ENCODE measurements at places on chromosomes 12 and 14.

DNA sequence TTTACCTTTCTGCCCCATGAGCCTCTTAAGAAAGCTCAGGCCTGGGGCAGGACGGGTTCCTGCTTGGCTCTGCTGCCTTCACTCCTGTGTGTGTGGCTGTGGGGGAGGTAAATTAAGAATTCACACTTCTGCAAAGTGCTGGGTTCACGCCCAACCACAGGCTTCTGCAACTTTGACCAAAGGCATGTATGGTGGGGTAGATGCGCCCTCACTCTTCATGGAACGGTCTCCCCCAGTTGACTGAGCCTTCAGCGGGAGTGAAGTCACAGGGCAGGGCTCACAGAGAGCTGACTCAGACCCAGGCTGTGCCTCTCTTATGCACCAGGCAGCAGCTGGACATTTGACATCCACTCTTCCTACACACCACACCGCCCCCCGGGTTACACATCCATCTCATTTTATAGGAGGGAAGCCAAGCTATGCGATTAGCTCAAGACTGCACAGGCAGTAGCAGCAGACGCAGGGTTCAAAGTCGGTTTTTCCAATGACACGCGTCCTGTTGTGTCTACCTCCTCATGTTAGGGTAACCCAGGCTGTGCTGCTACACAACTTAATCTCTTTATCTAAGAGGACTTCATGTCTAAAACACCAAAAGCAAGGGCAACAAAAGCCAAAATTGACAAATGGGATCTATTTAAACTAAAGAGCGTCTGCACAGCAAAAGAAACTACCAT lies 15.4 kb upstream of the BCL11B start:
- peak; percentile 28 for DNase-seq

- DNase-seq: peak; percentile 51
These were observed 14.5 kb upstream of the PWP1 start for GRCh38 chr12:107670999-107671643.

DNA sequence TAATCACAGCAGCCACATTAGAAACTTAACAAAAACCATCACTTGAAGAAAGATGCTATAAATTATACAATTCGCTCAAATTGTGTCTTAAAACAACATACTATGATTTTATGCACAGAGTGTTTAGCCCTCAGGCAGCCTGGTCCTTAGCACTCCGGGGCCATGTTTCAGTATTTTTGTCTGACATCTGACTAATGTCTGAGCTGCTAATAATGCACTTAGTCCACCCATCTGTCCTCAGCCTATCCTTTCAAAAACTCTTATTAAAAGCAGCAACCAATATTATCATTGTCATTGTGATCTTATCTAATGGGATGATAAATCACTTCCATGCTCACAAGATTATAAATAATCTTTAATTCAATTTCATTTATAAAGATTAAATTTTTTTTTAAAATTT lies 602.7 kb upstream of the FOXG1 start:
- DNase-seq: no peak

GRCh38 chr14:99430491-99430890 lies 50.2 kb downstream of the SETD3 start:
- peak; percentile 32 for DNase-seq

DNA sequence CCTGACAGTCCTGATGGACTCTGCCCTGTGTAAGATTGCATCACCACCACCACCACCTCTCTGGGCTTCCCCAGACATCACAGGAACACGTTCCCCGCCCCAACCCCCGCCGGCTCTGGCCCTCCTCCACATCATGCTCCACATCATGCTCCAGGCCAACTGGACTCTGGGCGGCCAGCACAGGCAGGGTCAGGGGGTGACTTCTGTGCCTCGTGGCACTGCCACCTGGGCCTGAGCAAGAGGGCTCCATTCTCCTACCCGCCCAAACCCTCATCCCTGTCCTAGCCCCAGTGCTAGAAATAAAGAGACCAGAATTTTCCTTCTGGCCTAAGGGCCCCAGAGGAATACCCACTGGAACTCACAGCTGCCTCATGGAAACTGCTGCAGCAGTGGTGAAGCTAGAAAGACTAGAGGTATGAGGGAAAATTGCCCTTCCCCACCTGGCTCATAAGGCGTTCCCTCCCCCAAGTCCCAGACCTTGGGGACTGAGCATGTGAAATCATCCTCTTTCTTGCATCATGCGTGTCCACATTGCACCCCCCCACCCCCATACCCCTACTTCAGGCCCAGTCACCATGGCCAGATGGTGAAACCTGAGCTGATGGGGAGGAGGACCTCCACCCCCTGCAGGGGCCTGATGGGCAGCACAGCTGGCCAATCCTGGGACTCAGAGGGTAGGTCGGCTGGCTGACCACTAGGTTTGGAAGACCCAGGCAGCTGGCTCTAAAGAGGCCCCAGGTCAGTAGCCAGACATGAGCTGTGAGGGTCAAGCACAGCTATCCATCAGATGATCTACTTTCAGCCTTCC lies at the start of gene INHBE:
Gene INHBE (plus strand): TSS at position 742 of the 808 bp plus-strand sequence. CDS start 230 bp downstream, outside the sequence.
- DNase-seq: peak; percentile 40

- DNase-seq: no peak
These were observed 9.2 kb downstream of the RAB21 start for GRCh38 chr12:71763677-71764379.

- no peak for DNase-seq
These were observed 6.8 kb downstream of the TDRD9 start for GRCh38 chr14:103935102-103935501.

DNA sequence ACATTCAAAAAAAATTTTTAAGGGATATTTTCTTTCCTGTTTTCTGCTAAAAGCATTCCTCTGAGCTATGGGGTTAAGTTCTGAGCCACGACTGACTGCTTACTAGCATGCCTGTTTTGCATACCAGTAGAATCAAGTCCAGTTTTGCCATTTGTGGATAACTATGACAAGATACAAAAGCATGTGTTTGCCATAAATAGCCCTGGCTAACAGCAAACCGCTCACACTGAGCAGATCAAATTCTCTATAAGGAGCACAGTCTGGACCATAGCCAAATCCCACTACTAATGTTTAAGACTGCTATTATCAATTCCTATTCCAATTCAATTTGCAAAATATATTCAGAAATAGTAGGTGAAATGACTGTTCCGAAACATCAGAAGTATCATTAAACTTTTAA lies 3.2 kb downstream of the CFL2 start:
- DNase-seq: no peak

DNA sequence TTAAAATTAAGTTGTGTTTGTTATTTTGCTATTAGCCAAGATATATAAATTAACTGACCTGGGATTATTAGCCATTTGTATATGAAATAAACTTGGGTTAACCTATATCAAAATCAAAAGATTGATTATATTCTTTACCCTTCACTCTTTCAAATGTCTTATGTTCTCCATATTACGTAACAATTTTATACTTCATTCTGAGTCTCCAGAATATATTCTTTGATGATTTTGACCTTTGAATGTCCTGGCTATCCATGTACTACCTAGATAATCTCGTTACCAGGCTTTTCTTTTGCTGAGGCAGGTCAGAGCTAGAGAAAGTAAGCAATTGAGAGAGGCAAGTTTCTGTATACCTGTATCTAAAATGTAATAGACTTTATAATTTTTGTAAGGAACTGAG lies 3.6 kb downstream of the PPM1A start:
- no peak for DNase-seq

DNA sequence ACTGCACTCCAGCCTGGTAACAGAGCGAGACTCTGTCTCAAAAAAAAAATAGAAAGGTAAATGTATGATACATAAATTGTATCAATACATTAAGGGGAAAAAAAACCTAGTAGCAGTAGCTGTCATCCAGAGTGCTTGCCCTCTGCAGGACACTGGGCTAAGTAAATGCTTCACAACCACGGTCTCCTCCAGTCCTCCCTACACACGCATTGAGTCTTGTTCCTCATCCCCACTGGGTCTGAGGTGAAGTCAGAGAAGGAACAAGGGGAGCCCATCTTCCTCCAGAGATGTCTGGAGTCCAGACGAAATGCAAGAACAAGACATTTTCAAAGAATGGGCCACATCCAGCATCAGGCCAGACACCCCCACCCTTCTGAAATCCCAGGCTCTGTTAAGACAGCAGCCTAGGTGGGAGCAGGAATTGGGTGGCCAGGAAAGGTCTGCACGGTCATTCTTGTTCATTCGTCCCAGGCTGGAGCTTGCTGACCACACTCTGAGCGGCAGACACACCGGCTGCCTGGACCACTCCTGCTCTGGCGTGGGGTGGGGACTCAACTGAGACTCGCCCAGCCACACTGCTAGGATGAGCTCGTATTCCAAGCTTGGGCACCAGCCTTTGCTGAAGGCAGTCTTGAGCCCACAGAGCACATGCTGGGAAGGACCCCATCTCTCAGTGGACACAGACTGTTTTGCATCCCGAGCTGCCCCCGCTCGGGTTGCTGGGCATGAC lies 45.5 kb downstream of the CHGA start:
- DNase-seq: no peak

DNA sequence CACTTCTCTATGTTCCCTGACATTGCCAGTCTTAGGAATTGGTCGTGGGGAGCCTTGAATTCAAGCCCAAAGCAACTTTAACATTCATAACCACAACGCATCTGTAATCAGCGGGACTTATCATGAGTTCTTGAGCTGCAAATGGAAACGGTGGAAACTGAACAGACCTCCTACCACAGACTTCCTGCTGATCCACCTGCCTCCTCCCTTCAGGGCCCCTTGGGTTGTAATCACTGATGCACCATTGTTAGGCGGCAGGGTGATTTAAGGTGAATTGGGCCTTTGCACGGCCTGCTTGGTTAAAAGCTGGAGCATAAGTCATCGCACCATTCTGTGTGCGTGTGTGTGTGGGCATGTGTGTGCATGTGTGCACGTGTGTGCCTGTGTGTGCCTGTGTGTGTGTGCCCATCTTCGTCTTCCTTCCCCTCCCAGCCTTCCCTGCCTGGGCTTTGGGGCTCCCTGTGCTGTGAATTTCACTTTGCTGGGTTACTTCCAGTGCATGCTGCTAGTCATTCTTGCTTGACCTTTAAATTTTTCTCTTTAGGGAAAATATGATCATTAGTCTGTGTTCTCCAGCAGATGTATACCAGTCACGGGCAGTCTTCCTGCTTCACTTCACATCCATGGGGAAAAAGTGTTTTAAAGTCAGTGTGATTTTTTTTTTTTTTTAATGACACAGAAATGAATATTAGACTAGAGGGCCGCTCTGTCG lies 29.1 kb downstream of the CHST11 start:
- DNase-seq: peak; percentile 63

DNA sequence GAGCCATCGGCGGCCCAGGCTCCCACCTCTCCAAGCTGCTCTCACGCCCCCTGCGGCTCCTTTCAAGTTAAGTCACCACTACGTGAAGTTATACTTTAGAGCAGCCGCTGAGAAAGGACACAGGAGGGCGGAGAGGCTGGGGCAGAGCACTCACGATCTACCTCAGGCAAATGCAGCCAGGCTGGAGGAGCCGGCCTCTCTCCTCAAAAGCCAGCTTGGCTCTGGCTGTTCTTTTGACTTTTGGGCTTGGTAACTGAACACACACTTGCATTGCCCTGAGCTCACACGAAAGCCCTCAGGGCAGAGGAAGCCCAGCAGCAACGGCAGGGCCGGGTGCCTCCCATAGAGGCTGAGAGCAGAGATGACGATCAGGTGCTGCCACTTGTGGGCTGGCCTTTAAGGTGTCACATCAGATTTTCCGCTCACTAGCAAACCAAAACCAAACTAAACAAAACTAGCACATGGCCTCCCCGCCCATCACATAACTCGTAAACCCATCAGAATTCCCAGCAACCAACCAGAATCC lies 75.2 kb downstream of the PITPNM2 start:
- peak; percentile 85 for DNase-seq

- DNase-seq: no peak
These were observed 44.1 kb upstream of the EML1 start for GRCh38 chr14:99749142-99749541.

GRCh38 chr14:98591161-98591560 lies 680.8 kb downstream of the BCL11B start:
- no peak for DNase-seq

DNA sequence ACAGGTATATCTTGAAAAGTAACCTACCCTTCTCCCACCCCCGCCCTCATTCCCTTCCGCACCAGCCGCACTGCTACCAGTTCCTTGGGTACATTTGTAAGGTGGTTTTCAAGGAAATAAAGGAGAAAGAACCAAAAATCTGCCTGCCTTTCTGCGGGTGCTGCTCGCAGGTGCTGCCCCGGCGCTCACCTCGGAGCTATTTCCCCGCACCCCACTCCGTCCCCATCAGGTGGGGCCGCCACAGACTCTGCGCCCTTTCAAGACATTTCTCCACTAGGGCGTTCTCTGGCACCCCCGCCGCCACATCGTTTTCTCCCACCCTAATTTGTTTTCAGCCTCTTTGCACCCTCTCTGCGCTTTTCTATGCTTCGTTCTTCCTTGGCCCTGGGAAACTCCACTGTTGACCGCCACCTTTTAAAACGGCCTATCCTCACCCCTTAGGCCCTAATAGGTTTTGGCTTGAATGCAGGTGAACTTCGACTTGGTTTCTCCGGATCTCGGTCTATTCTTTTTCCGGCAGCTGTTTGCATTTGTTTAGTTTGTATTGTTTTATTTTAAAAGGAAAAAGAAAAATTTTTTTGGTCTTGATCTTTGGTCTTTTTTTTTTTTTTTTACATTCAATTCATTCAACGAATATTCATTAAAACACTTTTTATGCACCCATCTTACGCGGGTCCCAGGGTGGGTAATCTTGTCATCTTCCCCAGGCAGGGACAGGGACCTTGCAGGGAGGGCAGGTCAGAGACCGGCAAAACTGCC lies 3.0 kb downstream of the VSX2 start:
- DNase-seq: no peak

- no peak for DNase-seq
These were observed 17.8 kb downstream of the IFNG-AS1 start for GRCh38 chr12:68007033-68007432.

- no peak for DNase-seq
These were observed 28.1 kb downstream of the ETNK1 start for GRCh38 chr12:22653075-22653474.

GRCh38 chr12:73374360-73374759 lies 1102.2 kb downstream of the TRHDE start:
- no peak for DNase-seq

GRCh38 chr12:25972783-25973182 lies 14.3 kb downstream of the RASSF8 start:
- DNase-seq: no peak

- DNase-seq: no peak
These were observed 283.4 kb upstream of the GRIP1 start for GRCh38 chr12:66962290-66962689.

- DNase-seq: no peak
These were observed 63.8 kb upstream of the NRXN3 start for GRCh38 chr14:78106381-78106780.

- no peak for DNase-seq
These were observed 784.6 kb downstream of the LRFN5 start for GRCh38 chr14:42391146-42391834.

DNA sequence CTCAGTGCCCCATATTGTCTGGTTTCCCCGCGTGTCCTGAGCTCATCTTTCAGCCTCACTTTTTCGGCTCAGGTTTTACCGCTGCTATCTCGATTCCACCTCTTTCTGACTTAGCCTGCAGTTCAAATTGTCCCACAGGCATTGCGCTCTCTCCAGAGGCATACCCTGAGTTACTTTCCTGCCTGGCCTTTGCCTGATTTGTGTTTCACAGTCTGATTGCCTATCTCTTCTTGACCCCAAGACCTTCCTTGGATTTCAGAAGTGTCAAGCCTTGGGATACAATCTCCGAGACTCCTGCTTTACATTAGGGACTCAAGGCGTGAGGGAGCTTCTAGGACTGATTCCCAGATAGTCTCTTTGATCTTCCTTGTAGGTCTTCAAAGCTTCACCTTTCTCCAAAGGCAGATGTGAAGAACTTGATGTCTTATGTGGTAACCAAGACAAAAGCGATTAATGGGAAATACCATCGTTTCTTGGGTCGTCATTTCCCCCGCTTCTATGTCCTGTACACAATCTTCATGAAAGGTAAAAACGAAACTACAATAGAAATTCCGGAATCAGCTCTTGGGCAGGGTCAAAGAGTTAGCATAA lies 629 bp downstream of the LETMD1 start:
- DNase-seq: peak; percentile 26

All from activated CD4-positive, alpha-beta T cell treated with anti-CD3 and anti-CD28 coated beads, Interleukin-10, Interleukin-2, amounts not matched to agents 100 ng/mL and 50 ng/mL, durations not matched to agents 16 hours and 8 hours (primary cell).